ENCODE measurements at places on chromosomes 7 and 10. TPM values are rescaled to one million over a fixed set of nuclear protein-coding genes. Genes with fewer than 3 reads are reported as not detected.

DNA sequence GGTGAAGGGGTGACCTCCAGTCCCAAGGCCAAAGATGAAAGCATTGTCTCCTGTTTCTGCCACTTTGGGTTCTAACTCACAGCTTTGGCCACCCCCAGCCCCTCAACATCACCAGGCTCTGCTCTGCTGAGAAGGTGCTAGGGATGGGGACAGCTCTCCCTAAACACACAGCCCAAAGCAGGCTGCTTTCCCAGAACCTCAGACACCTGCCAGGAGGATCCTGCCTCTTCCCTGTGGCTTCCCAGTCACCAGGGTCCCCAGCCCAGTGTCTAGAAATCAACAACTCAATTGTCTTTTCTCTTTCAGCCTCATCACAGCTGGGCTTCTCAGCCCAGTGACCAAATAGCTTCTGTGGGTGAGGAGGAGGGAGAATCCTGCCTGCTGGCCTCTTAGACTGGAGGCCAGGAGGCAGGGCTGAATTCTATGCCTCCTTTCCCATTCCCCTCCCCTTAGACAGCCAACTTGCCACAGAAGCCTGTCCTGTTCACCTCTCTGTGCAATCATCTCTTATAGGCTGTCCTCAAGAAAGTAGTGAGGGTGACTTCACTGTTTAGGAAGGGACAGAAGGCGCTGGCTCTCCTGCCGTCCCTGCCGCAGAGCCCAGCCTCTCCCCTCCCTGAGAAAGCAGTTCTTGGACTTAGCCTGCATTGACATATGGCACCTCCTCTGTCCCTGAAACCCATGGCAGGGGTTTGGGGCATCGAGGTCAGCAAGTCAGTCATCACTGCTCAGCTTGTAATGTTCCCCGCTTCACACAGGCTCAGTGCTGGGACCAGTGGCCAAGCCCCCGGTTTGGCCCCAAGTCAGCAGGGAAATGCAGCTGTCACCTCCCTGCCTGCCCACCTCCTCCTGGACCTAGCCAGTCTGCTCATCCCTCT, 3.7 kb downstream of the FGF8 start:
- H3K27ac ChIP-seq = no peak overlapping the region
- peaks cover 54% of the 10 kb centered on the region for H3K27me3 ChIP-seq
- peaks cover 1% of the 10 kb centered on the region for H3K36me3 ChIP-seq
- H3K4me1 ChIP-seq = peaks cover 17% of the 10 kb centered on the region
- no peak for DNase-seq
- no peak overlapping the region for H3K4me3 ChIP-seq

PIK3AP1 gene
- 1.7 TPM for total RNA-seq

GRCh38 chr10:105952153-105952552, 1212.4 kb downstream of the SORCS1 start:
- H3K4me3 ChIP-seq = no peak overlapping the region
- no peaks in the 10 kb centered on the region for H3K36me3 ChIP-seq
- DNase-seq = peak; percentile 14
- no peaks in the 10 kb centered on the region for H3K27me3 ChIP-seq

DNA sequence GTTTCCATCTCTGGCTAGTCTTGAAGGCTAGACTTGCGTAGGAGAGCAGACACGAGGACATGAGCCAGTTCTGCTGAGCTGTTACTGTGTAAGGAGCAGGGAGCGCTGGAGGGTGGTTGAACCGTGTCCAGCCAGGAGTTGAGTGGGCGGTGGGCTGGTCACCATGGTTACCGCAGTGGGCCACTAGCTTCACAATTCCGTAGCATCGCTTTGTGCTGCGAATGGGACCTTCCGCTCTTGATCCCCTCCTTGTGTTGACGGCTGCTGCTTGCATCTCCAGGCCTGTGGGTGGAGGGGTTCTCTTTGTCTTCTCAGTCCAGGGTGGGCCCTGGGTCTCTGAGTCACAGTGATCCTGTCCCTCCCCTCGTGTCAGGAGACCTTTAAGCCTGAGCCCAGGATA, 49.4 kb upstream of the OCM start:
- no peak for DNase-seq
- H3K4me3 ChIP-seq = no peak overlapping the region
- no peak overlapping the region for H3K27ac ChIP-seq
- no peaks in the 10 kb centered on the region for H3K27me3 ChIP-seq
- peaks cover 1% of the 10 kb centered on the region for H3K36me3 ChIP-seq

DNA sequence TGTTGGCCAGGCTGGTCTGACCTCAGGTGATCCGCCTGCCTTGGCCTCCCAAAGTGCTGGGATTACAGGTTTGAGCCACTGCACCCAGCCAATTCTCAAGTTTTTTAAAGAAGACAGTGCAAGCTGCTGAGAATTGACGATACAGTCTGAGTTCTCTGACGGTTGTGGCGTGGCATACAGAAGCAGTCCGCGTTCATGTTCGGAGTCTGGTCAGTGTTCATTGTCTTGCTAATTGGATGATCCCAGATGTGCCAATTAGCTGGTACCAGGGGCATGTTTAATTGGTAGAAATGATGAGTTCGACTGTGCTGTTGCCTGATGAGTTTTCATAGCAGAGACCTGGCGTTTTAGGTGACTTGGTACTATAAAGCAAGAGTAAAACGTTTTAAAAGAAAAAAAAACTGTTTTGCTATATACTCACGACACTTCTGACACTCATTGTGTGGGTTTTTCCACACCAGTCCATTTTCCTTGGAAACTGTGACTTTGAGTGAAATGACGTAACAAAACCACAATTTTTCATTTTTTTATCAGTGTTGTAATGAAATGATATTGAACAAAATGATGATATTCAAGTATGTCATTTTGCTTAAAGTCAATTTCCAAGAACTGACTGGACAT, 32.3 kb downstream of the CAMK1D start:
- no peaks in the 10 kb centered on the region for H3K27me3 ChIP-seq
- H3K4me3 ChIP-seq = no peak overlapping the region
- peaks cover 17% of the 10 kb centered on the region for H3K4me1 ChIP-seq
- no peak for DNase-seq
- H3K27ac ChIP-seq = no peak overlapping the region
- H3K36me3 ChIP-seq = peaks cover 4% of the 10 kb centered on the region

PIK3CG gene
- total RNA-seq = 3.6 TPM

DEPP1 gene
- 3.2 TPM for total RNA-seq

- no peak overlapping the region for H3K27ac ChIP-seq
- no peak for DNase-seq
- H3K36me3 ChIP-seq = peaks cover 2% of the 10 kb centered on the region
- H3K27me3 ChIP-seq = no peaks in the 10 kb centered on the region
Observed at GRCh38 chr7:111262293-111263116, 171.6 kb downstream of the LRRN3 start.

IKZF1 gene
- 226 TPM for total RNA-seq

DNA sequence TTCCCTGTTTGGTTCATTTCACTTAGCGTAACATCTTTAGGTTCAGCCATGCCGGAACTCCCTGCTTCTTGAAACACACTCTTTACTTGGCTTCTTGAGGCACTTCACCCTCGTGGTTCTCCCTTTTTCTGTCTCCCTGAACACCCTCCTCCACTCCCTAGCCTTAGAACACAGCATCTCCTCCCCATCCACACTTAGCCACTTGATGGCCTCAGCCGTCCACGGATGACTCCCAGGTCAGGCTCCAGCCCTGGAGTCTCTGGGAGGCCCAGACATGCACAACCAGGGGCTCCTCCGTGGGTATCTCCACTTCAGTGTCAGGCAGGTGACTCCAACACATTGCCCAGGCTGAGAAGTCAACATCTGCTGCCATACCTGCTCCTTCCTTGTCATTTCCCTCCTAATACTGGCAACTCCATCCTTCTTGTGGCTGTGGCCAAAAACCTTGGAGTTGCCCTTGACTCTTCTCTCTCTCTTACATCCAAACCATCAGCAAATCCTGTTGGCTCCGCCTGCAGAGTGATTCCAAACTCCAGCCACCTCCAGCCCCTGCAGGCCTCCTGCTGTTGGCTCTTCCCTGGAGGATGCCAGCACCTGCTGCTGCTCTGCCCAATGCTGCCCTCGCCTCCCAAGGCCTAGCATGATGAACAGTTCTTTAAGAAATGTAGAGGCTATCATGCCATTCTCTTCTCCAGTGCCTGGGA, 8.4 kb upstream of the INMT start:
- H3K27me3 ChIP-seq = no peaks in the 10 kb centered on the region
- no peaks in the 10 kb centered on the region for H3K36me3 ChIP-seq
- no peak overlapping the region for H3K4me3 ChIP-seq
- DNase-seq = peak; percentile 25
- H3K27ac ChIP-seq = no peak overlapping the region
- peaks cover 15% of the 10 kb centered on the region for H3K4me1 ChIP-seq

- H3K27ac ChIP-seq = no peak overlapping the region
- peaks cover 3% of the 10 kb centered on the region for H3K27me3 ChIP-seq
- no peak overlapping the region for H3K4me3 ChIP-seq
- no peak for DNase-seq
Observed at GRCh38 chr10:4306871-4307270, 519.1 kb upstream of the AKR1E2 start.

DNA sequence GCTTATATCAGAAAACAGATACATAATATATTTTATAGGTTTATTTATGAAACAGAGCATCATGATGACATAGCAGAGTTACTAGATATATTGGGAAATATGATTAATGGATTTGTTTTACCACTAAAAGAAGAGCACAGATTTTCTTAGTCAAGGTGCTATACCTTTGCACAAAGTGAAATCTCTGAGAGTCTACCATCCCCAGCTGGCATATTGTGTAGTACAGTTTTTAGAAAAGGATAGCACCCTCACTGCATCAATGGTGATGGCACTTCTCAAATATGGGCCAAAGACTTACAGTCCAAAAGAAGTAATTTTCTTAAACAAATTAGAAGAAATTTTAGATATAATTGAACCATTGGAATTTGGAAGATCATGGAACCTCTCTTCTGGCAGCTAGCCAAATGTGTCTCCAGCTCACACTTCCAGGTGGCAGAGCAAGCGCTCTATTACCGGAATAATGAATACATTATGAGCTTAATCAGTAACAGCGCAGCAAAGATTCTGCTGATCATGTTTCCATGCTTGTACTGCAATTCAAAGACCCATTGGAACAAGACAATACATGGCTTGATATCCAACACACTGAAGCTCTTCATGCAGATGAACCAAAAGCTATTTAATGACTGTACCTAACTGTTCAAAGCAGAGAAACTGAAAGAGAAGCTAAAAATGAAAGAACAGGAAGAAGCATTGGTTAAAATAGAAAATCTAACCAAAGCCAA, 21.9 kb upstream of the CREB3L2 start:
- H3K4me1 ChIP-seq = peaks cover 4% of the 10 kb centered on the region
- H3K27ac ChIP-seq = no peak overlapping the region
- no peak overlapping the region for H3K4me3 ChIP-seq
- H3K36me3 ChIP-seq = no peaks in the 10 kb centered on the region

GRCh38 chr7:45704683-45705016, 130.5 kb downstream of the ADCY1 start:
- H3K36me3 ChIP-seq = no peaks in the 10 kb centered on the region
- no peaks in the 10 kb centered on the region for H3K4me1 ChIP-seq
- H3K4me3 ChIP-seq = no peak overlapping the region
- H3K27ac ChIP-seq = no peak overlapping the region
- no peak for DNase-seq

GRCh38 chr7:1483536-1484505, 20.4 kb downstream of the INTS1 start:
- H3K4me3 ChIP-seq = no peak overlapping the region
- no peaks in the 10 kb centered on the region for H3K27me3 ChIP-seq
- no peak overlapping the region for H3K27ac ChIP-seq
- H3K4me1 ChIP-seq = no peaks in the 10 kb centered on the region

GRCh38 chr10:126565441-126565840, 105.1 kb downstream of the C10orf90 start:
- H3K27me3 ChIP-seq = peaks cover 9% of the 10 kb centered on the region
- H3K4me3 ChIP-seq = no peak overlapping the region
- H3K4me1 ChIP-seq = no peaks in the 10 kb centered on the region
- no peaks in the 10 kb centered on the region for H3K36me3 ChIP-seq
- H3K27ac ChIP-seq = no peak overlapping the region

DNA sequence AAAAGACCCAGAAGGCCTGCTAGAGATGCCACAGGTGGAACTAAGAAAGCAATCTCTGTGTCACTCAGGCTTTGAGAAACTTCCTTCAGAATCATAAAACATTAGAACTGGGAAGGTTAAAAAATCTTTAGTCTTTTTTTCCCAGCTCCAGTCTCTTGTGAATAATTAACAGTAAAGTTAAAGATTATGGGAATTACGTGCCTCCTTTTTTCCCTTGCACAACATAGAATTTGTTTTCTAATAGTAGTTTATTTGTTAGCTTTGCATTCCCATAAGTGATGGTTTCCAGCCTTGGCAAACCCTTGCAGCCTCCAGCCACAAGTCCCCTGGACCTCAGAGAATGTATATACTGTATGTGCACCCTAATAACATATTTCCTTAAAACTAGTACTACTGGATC, 128.3 kb downstream of the TPST1 start:
- H3K4me3 ChIP-seq = no peak overlapping the region
- no peaks in the 10 kb centered on the region for H3K27me3 ChIP-seq
- H3K36me3 ChIP-seq = peaks cover 5% of the 10 kb centered on the region
- no peaks in the 10 kb centered on the region for H3K4me1 ChIP-seq
- H3K27ac ChIP-seq = no peak overlapping the region

- H3K4me3 ChIP-seq = no peak overlapping the region
- peaks cover 17% of the 10 kb centered on the region for H3K27me3 ChIP-seq
- no peak overlapping the region for H3K27ac ChIP-seq
- H3K4me1 ChIP-seq = peaks cover 22% of the 10 kb centered on the region
- no peak for DNase-seq
Observed at GRCh38 chr7:106433377-106433776, 148.6 kb upstream of the NAMPT start.

HOXA7 gene
- not detected for total RNA-seq

TRPV5 gene
- total RNA-seq = not detected

DNA sequence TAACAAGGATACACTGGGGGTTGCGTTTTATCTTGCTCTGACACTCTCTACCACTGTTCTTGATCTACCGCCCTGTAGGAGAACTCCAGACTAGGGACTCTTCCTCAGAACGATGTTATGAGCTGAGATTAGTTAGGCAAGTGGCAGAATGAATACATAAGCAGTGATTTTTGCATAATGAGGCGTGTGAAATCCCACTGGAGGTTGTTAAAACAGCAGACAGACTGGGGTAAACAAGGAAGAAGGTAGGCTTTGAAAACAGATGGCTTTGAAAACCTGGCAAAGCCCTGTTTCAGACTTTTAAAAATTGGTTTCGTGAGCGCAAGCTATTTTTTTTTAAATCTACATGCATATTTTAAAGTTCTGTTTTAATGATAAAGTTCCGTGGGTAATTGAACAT, 785.2 kb downstream of the TYW1 start:
- H3K27me3 ChIP-seq = no peaks in the 10 kb centered on the region
- H3K4me3 ChIP-seq = no peak overlapping the region
- no peak overlapping the region for H3K27ac ChIP-seq
- H3K4me1 ChIP-seq = no peaks in the 10 kb centered on the region
- H3K36me3 ChIP-seq = no peaks in the 10 kb centered on the region

- H3K27me3 ChIP-seq = peaks cover under 1% of the 10 kb centered on the region
- H3K4me1 ChIP-seq = no peaks in the 10 kb centered on the region
- no peak overlapping the region for H3K4me3 ChIP-seq
- H3K36me3 ChIP-seq = no peaks in the 10 kb centered on the region
- no peak for DNase-seq
- H3K27ac ChIP-seq = no peak overlapping the region
Observed at GRCh38 chr10:89042562-89042961, 52.0 kb downstream of the FAS start.

KAZALD1 gene
- 0.52 TPM for total RNA-seq

LZTS2 gene
- 8.9 TPM for total RNA-seq

ADAMTS14 gene
- total RNA-seq = not detected
